ENCODE measurements at places on chromosomes 3 and 15.

GRCh38 chr3:88123526-88123925 is 26.2 kb upstream of the C3orf38 start:
- DNase-seq: no peak

DNA sequence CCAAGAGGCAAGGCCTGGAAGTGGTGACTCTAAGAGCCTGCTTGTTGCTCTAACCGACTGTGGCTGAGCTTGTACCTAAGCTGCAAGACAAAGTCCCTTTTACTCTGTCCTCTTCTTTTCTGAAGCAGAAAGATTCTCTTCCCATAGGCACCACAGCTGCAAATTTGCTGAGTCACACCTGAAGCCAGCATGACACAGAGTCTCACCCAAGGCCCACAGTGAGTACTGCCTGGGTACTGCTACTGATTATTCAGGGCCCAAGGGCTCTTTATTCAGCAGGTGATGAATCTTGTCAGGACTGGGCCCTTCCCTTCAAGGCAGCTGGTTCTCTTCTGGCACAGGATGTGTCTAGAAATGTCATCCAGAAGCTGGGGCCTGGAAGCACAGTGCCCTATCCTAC is 18.9 kb upstream of the TIGIT start:
- no peak for DNase-seq

GRCh38 chr3:193870376-193871219 is 265.4 kb upstream of the HES1 start:
- peak; percentile 46 for DNase-seq

- no peak for DNase-seq
These were observed 260.7 kb downstream of the THSD4 start for GRCh38 chr15:71375934-71376333.

DNA sequence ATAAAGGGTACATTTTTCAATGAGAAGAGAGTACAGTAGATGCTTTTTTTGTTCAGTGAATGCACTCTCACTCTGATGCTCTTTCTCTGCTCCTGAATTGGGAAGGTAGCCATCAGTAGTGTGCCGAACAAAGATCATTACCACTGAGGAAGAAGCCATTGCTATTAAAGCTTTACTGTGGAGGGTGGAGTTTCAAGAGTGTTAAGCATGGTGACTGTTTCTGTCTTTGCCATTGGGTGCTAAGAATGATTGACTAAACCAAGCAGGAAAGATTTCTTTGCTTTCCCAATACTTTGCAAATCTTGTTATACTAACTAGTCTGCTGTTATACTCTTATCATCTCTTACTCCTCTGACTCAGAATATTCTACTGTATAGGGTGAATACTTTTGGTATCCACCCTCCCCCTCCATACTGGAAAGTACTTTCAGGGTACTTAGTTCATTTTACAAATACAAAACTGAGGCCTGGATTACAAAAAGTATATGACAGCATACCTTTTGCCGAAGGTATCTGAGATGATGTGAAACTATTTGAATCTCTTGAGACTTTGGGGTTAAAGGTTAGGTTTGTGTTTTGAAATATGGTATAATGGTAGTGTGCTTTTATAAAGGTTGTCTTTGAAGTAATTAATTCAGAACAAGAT is 1.7 kb downstream of the RAB11A start:
- peak; percentile 63 for DNase-seq

DNA sequence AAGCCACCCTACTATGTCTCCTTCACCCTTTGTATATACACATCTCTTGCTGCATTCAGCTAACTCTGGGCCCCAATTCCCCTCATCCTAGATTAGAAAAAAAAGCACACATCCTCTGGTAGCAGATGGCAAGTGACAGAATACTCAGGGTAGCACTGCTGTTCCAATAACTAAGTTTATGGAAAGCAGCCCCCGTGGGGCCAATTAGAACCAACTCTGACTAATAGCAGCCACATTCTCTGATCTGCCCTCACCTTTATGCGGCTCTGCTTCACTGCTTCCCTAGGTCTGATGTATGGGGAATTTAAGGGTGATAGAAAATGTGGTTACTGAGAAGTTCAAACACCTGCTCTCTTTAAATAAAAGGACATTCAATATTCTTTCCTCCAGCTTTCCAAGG is 74.9 kb upstream of the SETMAR start:
- no peak for DNase-seq

DNA sequence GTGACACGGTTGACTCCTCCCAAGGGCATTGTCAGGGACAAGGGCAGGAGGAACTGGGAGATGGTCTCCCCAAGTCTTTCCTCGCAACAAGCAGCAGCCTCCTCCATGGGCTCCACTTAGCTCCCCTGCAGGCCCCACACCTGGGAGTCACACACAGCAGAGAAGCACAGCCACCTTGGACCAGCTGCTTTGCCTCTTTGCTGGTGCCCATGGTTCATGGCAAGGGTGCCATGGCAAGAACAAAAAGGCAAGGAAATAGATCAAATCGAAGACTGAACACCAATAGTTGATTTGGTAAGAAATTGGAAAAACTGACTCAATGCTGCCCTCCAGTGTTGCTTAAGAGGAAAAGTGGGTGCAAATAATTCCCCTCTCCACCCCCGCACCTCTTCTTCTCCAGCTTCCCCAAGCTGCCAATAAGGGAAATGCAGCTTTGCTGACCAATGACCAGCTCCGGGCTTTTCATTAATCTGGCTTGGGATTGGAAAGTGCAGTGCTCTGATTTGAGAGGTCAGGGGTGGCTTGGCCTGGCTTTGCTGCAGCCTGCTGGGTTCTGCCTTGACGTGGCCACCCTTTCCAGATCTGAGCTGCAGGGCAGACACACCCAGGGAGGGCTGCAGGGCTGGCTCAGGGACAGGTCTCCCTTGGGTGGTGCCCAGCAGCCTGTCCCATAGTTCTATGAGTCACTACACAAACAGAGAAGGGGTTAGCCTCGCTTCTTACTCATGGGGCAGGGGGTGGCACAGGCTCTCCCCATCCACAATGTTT is 162.0 kb downstream of the KLF13 start:
- DNase-seq: peak; percentile 87

DNA sequence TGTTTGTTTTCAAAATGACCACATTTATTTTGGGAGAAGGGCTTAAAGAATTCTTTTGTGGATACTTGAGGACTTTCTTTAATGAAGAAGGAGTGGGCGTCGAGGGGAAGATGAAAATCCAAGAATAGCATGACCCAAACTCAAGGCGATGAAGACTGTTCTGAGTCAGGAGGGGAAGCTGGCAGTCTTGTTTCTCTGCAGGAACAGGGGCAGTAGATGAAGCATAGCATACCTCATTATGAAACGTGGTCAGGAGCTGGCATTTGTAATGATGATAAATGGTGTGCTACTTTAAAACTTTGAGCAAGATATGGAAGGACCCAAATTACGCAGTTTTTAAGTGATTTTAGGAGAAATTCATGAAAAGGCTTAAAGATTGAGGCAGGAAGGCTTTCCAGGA is 549.0 kb downstream of the IGSF11 start:
- DNase-seq: no peak

DNA sequence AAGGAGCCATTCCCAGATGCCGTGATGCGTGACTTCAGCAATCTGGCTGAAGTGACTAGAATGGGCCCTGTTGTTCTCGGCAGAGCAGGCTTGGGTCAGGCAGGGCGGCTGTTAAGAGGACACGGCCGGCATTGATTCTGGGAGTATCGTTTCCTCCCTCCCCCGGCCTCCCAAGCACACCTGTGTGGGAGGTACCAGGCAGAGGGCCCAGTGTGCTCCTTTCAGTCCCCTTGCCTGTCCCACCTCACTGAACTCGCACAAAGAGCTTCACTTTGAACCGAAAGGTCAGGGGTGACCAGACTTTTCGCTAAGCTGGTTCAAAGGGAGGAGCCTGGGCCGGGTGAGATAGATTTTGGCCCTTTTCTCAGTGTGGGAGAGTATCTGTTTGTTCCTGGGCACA is 92.7 kb downstream of the CEMIP start:
- no peak for DNase-seq

GRCh38 chr3:6089780-6090179 is 771.1 kb upstream of the GRM7 start:
- DNase-seq: peak; percentile 4

DNA sequence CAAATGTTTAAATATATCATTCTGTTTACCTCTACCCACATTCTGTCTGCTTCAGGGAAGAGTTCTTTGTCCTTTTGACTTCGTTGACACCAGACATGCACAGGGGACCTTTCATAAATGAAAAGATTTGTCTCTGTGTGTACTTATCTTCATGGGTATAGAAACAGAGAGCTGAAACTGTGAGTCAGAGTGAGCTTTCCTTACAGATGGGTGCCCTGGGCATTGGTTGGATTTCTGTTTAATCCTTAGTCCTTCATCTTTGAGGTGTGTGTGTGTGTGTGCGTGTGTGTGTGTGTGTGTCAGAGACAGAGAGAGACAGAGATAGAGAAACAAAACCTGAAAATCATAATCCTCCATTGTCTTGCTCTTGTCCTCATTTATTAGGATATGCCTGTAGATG is 517.4 kb downstream of the TUSC7 start:
- DNase-seq: no peak

GRCh38 chr15:69679623-69680228 is 227.1 kb downstream of the RPLP1 start:
- DNase-seq: no peak

DNA sequence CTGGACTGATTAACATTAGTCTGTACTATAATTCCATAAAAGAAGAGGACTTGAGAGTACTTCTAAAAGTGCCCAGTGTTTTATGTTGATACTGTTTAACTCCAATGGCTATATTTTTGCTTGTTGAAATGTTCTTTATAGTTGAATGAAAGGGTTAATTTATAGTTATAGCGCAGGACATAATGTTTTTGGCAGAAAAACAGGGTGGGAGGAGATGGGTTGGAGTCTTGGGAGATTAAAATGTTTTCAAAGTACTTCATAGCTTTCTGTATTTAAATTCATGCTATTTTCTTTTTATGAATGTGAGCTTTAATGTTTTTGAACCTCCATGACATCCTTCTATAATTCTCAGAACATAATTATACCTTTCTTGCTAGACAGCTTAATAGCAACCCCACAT is 108.2 kb downstream of the CNTN3 start:
- DNase-seq: no peak

DNA sequence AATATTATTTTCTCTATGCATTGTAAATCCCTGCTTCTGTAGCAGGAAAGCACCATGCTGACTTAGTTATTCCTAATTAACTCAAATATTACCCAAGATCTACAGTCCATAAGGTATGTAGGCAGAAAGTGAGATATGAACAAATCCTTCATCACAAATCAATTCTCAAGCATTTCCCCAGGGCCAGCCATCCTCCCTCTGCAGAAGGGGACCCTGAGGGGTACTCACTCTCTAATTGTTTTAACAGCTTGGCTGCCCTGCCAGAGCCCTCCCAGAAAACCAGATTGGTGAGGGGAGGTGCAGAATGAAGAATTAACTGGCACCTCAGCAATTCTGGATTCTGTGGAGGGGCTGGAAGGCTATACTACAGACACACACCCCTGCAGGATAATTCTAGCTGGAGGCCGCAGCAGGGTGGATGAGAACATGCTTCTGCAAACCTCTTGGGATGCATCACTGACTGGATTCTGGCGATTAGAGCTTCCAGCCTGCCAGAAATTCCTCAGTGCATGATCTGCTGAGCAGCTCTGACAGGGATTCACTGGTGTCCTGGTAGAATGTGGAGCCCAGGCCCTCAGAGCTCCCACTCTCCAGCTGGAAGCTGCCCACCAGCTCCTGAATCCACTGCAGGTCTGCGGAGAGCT is 88.6 kb upstream of the HERC1 start:
- DNase-seq: no peak

DNA sequence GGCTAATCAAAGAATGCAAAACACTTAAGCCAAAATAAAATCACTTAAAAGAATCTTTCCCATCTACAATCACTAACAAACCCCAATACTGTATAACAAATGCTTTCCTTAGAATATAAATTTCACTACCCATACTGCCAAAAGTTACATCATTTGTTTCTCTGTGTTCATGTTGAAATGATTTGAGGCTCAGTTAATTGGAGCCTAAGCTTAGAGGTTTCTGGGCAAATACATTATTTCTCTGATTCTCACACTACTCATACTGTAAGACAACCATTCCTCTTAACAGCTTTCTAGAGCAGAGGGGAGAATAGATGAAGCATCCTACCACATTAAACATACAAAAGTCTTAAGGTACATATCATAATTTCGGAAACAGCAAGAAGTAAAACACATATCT is 2.1 kb downstream of the RIOX2 start:
- no peak for DNase-seq

- no peak for DNase-seq
These were observed 7.8 kb downstream of the CD80 start for GRCh38 chr3:119551598-119551997.
